ENCODE measurements at places on chromosomes 12 and 14.

DNA sequence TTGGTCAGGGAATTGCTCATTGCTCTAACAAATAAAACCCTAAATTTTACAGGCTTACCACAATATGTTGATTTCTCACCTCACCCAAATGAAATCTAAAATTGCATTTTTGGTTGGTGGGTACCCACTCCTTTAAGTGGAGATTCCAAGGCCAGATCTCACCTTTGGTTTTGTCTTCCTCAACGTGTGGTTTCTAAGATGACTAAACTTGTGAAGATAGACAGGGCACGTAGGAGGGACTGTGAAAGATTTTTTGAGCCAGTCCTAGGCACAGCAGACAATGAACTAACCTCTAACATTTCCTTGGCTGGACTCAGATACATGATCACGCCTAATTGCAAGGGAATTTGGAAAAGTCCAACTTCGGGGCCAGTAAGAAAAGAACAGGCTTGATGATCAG is 1003.9 kb downstream of the FLRT2 start:
- no peak for DNase-seq

DNA sequence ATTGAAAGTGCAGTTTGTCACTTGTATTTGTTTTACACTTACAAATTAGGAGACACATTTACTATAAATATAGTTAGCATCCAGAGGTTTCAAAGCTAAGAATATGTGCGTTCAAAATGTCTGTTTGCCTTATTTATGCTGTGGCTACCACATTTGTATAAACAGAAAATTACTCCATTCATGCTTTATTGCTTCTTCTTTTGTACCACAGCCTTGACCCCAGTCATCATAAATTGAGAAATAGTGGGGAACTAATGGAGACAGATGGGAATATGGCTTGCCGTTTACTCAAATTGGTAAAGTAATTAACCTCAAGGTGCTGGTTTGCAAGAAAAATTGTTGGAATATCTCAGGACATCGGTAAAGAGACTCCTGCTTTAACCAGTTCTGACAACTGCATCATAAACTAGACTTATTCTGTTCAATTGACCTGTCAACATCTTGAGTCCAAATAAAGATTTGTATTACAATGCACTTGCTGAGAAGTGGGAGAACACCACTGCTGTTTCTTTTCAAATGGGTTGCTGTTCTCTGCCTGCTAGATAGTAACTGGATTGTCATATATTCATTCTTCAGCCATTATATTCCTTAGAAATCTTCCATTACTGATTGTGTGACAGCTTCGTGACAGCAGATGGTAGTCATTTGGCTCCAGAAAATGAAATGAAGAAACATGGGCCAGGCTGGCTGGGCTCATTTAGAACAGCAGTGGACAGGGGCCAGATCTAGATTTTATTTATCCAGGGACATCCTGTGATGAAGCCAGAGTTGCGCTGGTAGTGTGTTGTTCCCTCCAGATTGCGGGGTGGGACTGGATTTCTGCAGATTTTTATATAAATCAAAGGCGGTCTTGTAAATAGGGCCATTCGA is 354.4 kb downstream of the EGLN3 start:
- no peak for DNase-seq

DNA sequence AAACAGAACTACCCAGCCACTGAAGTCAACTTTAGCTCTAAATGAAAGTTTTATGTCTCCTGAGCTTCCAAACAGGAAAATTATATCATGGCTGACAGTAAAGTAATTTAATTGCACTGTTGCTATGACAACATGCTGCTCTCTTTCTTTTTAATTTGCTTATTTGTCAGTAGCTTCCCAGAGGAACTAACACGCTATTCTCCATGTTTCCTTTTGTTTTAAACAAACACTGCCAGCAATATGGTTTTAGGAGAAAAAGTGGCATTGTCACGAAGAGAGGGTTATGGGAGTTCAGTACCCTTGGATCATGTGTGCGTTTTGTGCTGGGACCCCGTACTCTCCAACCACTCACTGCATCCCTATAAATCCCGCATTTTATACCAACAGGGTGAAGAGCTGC is 1.9 kb downstream of the FOXN3 start:
- no peak for DNase-seq

- DNase-seq: no peak
Observed at GRCh38 chr12:29160230-29160629, 11.2 kb downstream of the FAR2 start.

DNA sequence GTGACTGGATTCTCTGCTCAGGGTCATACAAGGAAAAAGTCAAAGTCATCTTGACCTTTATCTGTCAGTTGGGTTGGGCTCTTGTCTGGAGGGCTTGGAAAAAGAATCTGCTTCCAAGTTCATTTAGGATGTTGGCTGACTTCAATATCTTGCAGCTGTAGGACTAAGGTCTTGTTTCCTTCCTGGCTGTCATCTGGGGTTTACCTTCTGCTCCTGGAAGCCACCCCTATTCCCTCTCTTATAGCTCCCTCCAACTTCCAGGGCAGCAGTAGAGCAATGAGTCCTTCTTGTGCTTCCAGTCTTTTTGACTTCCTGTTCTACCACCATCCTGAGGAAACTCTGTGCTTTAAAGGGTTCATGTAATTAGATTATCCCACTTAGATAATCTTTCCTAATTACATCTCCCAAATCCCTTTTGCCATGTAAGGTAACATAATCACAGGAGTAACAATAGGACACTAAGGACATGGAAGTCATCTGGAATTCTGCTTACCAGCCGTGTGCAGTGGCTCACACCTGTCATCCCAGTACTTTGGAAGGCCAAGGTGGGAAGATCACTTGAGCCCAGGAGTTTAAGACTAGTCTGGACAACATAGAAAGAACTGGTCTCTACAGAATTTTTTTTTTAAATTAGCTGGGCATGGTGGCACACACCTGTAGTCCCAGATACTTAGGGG is 170.7 kb upstream of the KITLG start:
- DNase-seq: no peak

DNA sequence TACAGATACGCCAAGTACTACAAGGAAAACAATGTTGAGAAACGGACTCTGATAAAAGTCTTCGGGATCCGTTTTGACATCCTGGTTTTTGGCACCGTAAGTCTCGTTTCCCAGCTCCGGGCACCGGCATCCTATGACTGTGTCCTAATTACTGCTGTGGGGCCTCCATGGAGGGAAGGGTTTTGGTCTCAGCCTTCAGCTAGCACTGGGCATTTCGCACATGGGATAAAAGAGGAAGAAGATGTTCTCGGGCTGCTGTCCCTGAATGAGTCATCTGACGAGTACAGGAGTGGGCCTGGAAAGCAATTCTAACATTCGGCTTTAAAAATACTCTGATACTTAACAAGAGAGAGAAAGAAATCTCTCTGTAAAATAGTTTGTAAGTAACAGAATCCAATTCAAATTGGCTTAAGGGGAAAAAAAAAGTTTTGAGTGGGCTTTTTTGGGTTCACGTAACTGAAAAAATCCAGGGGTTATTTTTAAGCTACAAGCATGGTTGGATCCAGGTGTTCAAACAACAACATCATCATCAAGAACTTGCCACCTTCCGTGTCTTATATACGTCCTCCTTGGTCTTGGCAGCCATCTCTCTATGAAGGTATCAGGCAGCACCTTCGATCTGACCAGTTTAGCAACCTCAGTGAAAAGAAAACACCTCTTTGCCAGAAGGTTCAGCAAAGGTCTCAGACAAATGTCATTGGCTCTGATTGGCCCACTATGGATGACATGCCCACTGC is 34.4 kb upstream of the P2RX4 start:
- DNase-seq: no peak

- DNase-seq: no peak
Observed at GRCh38 chr12:62703011-62703380, 232.0 kb downstream of the PPM1H start.

- DNase-seq: peak; percentile 64
Observed at GRCh38 chr14:64196814-64197411, 97.3 kb downstream of the ESR2 start.

GRCh38 chr12:42756841-42757623 is 167.5 kb upstream of the PRICKLE1 start:
- peak; percentile 15 for DNase-seq

- no peak for DNase-seq
Observed at GRCh38 chr12:50042693-50043092, 14.7 kb upstream of the ASIC1 start.

DNA sequence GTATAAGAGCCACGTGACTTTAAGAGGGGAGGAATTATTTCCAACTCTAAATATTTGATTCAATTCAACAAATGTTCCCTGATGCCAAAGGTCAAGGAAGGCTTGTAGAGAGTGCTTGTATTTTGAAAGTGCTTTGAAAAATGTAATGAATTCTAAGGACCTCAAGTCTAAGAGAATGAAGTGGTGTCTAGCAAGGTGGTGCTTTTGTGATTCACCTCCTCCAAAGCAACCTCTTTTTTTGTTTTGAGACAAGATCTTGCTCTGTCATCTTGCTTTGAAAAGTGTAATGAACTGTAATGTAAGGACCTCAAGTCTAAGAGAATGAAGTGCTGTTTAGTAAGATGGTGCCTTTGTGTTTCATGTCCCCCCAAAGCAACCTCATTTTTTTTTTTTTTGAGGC is 13.7 kb downstream of the AK7 start:
- DNase-seq: no peak

All from HAP-1 (cell line).